ENCODE measurements at places on chromosomes 7 and 10.
A peak's percentile ranks its signal among the peaks of the same experiment; 100 is the strongest.

DNA sequence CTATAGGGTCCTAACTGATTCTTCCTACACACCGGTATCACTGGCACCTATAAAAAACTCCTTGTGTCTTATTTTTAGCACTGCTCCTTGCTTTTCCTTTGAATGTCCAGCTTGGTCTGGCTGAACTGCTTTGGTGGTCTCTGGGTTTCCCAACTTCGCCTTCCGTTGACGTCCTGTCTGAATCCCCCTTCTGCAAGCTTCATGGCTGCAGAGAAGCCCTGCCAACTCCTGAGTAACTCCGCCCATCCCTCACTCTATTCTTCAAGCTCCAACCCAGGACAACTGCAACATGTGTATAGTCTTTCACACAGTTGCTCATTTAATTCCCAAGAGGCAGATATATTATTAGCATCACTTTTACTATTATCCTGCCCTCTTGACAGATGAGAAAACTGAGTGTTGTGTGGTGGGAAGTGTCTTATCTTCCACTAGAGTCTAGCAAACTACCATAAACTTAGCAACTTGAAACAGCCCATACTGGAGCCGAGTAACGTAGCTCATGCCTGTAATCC is 40.9 kb downstream of the MTURN start:
- no peak for DNase-seq

DNA sequence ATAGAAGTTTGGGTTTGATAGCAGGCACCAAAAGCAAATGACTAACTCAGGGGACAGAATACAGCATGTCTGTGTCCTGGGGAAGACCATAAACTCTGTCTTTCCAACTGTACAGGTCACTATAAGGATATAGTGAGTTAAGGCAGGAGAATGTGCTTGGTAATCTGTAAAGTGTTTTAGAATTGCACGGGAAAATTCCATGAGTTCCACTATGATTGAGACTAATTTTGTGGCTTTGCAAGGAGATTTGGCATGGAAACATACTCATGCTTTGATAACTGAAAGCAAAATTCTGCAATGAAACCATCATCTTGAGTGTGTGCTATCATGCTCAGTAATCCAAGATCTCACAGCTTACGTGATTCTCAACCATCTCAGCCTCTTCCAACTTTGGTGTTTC is 152.6 kb downstream of the PKD1L1 start:
- DNase-seq: no peak

DNA sequence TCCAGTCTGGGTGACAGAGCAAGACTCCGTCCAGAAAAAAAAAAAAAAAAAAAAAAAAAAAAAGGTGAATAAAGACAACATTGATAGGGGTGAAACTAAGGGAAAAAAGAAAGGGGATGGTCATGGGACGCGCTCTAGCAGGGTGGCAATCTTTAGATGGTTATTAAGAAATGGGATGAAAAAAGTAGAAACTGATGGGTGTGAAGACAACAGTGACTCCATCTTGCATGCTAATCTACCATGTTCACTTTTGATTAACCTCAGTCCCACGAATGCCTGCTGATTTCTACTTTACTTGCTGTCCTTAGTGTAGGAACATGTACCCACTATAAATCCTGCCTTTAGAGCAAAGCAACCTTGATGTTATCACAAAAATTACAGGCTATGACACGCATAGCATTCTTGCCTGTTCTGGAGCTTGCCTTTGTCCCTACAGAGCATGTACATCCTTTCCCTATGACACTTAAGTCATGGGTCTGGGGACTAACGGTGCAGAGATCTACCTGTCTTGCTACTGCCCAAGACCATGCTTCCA is 38.5 kb downstream of the P4HA1 start:
- no peak for DNase-seq

DNA sequence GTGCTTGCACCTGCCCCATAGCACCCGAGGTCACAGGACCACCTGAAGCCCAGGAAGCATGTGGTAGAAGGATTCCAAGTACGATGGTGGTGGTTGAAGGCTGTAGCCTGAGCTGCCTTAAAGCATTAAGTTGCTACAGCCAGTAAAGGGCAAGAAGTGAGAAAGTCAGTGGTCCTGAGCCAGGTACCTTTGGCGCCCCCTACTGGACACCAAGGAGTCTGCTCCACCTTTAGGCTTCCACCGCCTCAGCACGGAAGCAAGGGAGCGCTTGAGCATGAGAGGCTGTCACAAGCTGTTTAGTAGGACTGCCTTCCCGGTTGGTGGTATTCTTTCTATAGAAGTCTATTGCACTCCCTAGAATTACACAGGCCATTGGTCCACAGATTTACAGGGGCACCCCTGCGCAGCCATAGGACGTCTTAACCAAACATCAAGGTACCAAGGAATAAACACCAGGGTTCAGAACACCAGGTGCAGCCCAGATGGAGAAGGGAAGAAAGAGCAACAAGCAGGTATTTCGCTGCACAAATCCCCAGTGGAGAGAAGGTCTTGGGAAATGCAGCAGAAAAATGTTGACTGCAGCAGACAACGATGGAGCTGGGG is 2.2 kb downstream of the CRTAC1 start:
- DNase-seq: peak; percentile 43

Data from CD4-positive, alpha-beta T cell treated with Interleukin-6 at 100 ng/mL for 8 hours (primary cell).